Left cardiac atrium (tissue), 4 donors: ENCODE measurements at places on chromosomes 5 and 9.

GRCh38 chr9:129235041-129235930 is 57.2 kb upstream of the IER5L start:
- peak; percentile 12 for DNase-seq

DNA sequence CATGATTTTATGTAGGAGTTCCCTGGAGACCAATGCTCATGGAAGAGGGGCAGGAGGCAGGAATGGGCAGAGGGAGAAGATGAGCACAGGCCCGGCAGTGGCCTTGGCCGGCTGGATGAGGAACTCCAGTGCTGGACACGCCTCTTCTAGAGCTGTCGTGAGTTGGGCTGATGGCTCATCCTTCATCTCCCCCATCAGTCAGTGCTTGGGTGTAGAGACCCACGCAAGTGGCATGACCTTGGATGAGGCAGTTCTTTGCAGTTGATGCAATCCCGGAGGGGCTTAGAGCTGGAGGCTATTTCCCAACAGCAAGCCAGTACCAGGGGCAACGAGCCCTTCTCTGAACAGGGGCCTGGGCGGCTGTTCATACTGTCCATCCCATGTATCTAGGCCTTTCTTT is 25.5 kb upstream of the ARAP3 start:
- no peak for DNase-seq

GRCh38 chr9:98482226-98482625 is 226.5 kb downstream of the GABBR2 start:
- no peak for DNase-seq

- no peak for DNase-seq
These were observed 12.6 kb downstream of the GPSM1 start for GRCh38 chr9:136339958-136340310.

DNA sequence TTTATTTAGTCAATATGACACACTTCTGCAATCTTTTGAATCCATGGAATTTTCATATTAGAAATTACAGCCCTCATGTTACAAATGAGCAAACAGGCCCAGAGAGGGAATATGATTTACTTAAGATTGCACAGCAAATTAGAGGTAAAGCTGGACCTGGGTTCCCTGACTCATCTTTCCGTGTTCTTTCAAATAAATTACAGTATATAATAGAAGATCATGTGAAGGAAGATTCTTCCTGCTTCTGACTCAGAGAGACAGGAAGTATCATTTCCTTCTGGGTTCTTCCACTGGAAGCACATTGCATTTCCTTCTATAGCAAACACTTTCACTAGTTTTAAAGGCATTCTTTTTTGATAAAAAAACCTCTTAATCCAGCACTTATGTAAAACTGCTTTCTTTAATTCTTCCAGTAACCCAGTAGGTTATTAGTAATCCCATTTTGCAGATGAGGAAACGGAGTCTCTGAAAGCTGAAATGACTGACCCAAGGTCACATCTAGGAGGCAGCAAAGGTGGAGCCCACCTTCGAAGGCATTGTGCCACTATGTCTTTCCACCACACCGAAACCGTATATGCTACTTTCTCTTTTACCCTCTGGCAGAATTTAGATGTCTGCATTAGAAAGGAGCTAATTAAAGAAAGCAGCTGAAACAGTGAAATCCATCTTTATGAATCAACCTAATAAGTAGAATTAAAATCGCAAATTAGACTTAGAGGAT is 566.7 kb upstream of the KLF4 start:
- DNase-seq, result no peak

GRCh38 chr9:4228606-4229005 is 71.3 kb downstream of the GLIS3 start:
- no peak for DNase-seq

DNA sequence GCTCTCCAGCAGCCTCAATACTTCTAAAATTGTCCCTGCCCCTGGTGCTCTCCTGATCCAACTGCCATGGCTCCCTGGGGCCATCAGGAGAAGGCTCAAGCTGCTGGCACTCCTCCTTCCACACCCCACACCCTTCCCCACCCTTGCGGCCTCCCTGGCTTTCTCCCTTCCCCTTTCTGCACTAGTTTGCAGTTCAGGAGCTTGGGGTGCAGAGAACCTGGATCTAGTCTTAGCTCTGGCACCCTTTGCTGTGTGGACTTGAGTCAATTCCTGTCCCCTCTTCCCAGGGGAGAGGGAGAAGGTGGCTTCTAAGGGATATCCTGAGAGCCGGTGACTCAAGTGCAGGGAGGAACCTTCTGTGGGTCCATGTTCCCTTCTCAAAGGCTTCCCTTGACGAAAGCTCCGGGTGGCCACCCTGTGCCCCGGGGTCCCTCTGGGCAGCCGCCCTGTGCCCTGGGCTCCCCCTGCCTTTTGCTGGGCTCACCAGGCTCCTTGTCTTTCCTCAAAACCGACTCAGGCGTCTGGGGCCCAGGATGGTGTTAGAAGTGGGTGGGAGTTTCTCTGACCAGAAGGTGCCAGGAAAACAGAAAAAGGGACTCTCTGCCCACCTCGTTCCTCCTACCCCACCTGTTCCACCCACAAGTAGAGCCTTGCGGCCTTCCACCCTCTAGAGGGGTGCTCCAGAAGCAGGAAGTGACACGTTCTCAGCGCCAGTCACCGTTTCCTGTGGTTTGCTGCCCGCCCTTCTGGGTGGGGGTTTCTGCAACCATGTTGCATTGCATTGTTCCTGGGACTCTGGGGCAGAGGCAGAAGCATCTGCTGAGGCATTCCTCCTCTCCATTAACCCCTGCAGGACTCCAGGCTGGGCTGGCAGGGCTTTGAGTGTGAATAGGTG is 15.0 kb downstream of the GLIPR2 start:
- peak; percentile 75 for DNase-seq
